ENCODE measurements at places on chromosomes 12 and 14.

GRCh38 chr14:59580911-59581310 lies 4.3 kb upstream of the CCDC175 start:
- DNase-seq, result no peak

- DNase-seq, result no peak
These were observed 80.0 kb downstream of the BTG1 start for GRCh38 chr12:92065639-92066038.

DNA sequence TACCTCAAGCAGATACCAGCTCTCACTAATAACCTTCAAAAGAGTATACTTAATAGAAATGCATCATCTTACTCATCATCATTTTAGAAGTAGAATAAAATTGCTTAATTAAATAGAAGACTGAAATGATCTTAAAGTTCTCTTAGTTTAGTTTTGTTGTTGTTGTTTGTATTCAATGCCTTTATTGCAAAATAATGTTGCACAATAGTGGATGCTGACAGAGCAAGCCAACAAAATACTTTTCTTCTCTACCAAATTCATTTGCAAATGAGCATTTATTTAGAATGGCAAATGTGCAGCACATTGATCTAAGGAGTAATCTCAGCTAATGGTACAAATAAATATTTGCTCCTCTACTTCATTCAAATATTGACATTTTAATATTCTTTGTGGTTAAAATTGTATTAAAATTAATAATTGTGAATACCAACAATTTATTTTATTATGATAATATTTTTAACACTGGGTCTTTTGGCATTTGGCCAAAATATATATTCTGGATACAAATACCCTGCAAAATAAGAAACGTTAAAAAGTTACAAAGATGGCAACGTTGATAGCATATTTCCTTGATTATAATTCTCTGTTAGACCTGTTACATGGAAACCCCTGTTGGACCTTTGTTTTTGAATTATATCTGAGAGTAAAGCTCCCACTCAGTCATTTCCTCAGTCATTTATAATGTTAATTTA lies 496.1 kb downstream of the RERGL start:
- DNase-seq, result no peak

DNA sequence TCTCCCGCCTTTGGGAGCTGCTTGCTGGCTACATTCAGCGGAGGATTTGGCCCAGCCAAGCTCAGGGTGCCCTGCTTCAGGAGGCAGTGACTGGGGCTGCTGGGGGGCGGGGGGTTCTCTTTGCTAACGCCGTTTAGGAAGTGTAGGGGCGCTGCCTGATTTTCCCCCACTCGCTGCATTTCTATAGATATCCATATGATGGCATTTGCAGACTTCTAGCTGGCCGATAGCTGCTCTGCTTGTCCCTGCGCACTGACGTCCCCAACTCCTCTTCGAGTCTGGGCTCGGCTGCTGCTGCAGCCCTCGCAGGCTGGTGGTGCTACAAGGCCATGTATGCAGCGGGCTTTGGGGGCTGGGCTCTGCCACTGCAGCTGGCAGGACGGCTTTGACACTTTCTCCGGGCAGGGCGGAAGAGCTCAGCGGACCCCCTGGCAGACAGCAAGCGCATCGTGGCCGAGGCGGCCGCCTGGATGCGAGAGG lies 3.1 kb downstream of the LRFN5 start:
- no peak for DNase-seq

- no peak for DNase-seq
These were observed 678 bp downstream of the INF2 start for GRCh38 chr14:104689881-104690711.

- DNase-seq, result no peak
These were observed 1124.7 kb downstream of the FLRT2 start for GRCh38 chr14:86654558-86655184.

- no peak for DNase-seq
These were observed 26.0 kb downstream of the LRP6 start for GRCh38 chr12:12240662-12241340.

DNA sequence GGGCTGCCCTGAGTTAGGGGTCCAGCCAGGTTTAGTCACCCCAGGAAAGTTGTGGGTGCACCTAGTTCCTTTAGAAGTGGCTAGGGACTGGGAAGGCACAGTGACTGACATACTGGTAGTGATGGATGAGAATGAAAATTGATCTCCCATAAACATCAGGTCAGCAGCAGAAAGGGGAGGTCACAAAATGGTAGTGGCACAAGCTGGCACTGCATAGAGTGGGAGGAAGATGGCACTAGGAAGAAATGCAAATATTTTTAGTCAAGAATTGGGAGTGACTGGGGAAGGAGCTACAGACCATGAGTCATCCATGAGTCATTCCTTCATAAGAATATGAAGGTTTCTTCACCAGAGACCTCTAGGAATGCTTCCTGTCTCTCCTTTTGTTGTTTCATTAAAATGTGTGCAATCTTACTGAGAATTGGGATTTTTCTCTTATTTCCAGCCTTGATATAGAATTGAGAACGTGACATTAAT lies 198.3 kb upstream of the AMIGO2 start:
- no peak for DNase-seq

DNA sequence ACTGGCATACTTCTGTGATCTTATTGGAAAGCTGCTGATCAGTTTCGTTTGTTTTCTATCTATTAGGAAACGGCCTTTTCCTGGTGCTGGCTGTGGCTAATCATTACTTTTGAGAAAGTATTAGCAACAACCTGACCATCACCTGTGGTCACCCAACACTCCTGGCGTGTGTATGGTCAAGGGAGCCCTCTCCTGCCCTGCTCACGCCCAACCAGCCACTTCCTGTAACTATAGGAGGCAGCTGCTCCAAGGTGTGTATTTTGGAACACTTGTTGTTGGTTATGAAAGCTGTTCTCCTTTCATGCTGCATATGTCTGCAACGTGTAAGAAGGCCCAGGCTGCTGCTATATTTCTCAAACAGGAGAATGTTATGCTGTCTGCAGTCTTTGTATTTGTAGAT lies 1582.8 kb downstream of the AACS start:
- no peak for DNase-seq

GRCh38 chr12:89567691-89568239 lies 41.9 kb upstream of the POC1B start:
- DNase-seq, result no peak

- DNase-seq, result no peak
These were observed 11.6 kb downstream of the PTGR2 start for GRCh38 chr14:73863209-73863608.

DNA sequence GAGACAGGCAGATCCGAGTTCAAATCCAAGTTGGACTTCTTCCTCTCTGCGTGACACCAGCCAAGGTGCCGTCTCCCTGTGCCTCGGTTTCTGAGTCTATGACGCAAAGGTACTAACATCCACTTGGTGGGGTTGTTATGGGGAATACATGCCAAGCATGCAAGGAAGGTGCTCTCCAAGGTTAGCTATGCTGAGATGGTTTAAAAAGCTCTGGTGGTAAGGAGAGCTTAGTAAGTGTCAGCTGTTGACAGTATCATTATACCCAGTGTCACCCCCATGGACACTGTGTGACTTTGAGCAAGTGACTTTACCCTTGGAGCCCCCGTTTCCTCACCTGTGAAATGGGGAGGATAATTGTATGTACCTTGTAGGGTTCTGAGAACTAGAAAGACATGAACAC lies 22.2 kb downstream of the MMAB start:
- DNase-seq, result no peak

GRCh38 chr12:47820631-47821345 lies 1.1 kb upstream of the HDAC7 start:
- DNase-seq, result no peak

GRCh38 chr12:31773867-31774266 lies 45.0 kb upstream of the AMN1 start:
- no peak for DNase-seq

- no peak for DNase-seq
These were observed 571.3 kb upstream of the TBX3 start for GRCh38 chr12:115255257-115255656.

- DNase-seq, result no peak
These were observed at the start of gene SYT1 for GRCh38 chr12:78864403-78864869. TSS of gene SYT1 (plus strand) at chr12:78864774.

- DNase-seq, result no peak
These were observed 1600.5 kb upstream of the SEL1L start for GRCh38 chr14:83133981-83134645.

- no peak for DNase-seq
These were observed 200.3 kb downstream of the KTN1 start for GRCh38 chr14:55780156-55780946.

GRCh38 chr12:114774197-114774596 lies 90.2 kb upstream of the TBX3 start:
- DNase-seq, result no peak

- DNase-seq, result no peak
These were observed 55.2 kb upstream of the GNPNAT1 start for GRCh38 chr14:52846591-52846990.

GRCh38 chr12:87618199-87618598 lies 411.0 kb downstream of the C12orf50 start:
- no peak for DNase-seq

- DNase-seq, result no peak
These were observed 210.4 kb downstream of the CHST11 start for GRCh38 chr12:104667139-104667538.
